ENCODE measurements at places on chromosomes 16 and 17. TPM values are rescaled to one million over a fixed set of nuclear protein-coding genes. Genes with fewer than 3 reads are reported as not detected.

ZSCAN10 gene
- not detected for total RNA-seq

TSR3 gene
- 53.1 TPM for total RNA-seq

TNP2 gene
- total RNA-seq: not detected

FGF11 gene
- total RNA-seq: 21.8 TPM

CTRB1 gene
- not detected for total RNA-seq

GGT6 gene
- 1.0 TPM for total RNA-seq

PRSS33 gene
- 0.39 TPM for total RNA-seq

ASIC2 gene
- 2.2 TPM for total RNA-seq

ABCA6 gene
- total RNA-seq: 0.48 TPM

CDK3 gene
- 14.1 TPM for total RNA-seq

ZNF276 gene
- total RNA-seq: 21.1 TPM

PIRT gene
- total RNA-seq: 0.38 TPM

MPV17L gene
- 7.6 TPM for total RNA-seq

SLC5A2 gene
- total RNA-seq: not detected

KRT31 gene
- total RNA-seq: not detected

SLFN14 gene
- not detected for total RNA-seq

ENPP7 gene
- total RNA-seq: 20.5 TPM

TUBB3 gene
- 91.4 TPM for total RNA-seq

SNAI3 gene
- total RNA-seq: 0.79 TPM

CSF3 gene
- not detected for total RNA-seq

MARVELD3 gene
- 38.8 TPM for total RNA-seq

TTYH2 gene
- total RNA-seq: 2.2 TPM

SDK2 gene
- 4.6 TPM for total RNA-seq

KCNH6 gene
- 9.0 TPM for total RNA-seq

ABCC12 gene
- not detected for total RNA-seq

CDR2L gene
- 96.2 TPM for total RNA-seq

MAZ gene
- total RNA-seq: 294 TPM

AIPL1 gene
- not detected for total RNA-seq

SLC35G6 gene
- not detected for total RNA-seq

CCL15 gene
- 2.0 TPM for total RNA-seq
